ENCODE measurements at places on chromosomes 4 and X. TPM values are rescaled to one million over a fixed set of nuclear protein-coding genes. Genes with fewer than 3 reads are reported as not detected.

The DGKK gene
- not detected for polyA plus RNA-seq

GRCh38 chr4:109157205-109157604, 145.3 kb downstream of the COL25A1 start:
- no peak for DNase-seq

- no peak for DNase-seq
Observed at GRCh38 chr4:32106767-32107166, 1386.6 kb downstream of the PCDH7 start.

The USO1 gene
- 216 TPM for polyA plus RNA-seq

The SYP gene
- 1.3 TPM for polyA plus RNA-seq

DNA sequence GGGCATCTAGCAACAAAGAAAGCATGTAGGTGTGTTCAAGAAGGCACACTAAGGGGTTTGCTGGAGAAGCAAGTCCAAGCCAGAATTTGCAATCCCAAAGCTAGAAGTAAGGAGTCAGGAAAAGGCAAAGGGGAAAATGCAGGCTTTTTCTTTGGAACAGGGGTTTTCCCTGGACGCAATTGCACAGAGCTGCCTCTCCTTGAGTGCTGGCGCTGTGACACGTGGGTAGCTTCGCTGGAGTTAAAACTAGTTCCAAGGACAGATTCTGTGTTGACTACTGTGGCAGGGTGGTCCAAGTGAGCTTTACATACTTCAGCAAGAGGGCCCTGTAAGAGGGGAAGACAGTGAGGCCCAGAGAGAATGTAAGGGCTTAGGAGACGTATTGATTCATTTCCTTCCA, 277.1 kb downstream of the ADGRA3 start:
- no peak for DNase-seq

GRCh38 chr4:64715741-64716140, 306.5 kb upstream of the TECRL start:
- no peak for DNase-seq

The AMTN gene
- not detected for polyA plus RNA-seq

Measured in muscle of back (tissue), 13 donors.